ENCODE measurements at places on chromosomes 7 and 10.

GRCh38 chr10:81109200-81109752, 571.6 kb downstream of the SH2D4B start:
- DNase-seq, result no peak

DNA sequence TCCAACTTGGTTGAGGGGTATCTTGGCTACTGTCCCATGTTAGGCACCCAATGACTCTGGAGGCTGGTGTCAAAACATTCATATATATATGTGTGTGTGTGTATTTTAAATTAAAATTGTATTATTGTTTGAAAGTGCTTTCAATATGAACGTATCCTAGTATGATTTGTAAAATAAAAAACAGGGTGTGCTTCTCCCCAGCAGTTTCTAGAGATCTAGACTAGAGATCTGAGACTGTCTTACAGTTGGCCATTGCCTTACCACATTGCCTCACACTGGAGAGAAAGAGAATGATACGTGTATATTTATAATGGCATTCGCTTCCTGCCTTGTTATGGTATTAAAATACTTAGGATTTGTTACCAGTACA, 1.2 kb downstream of the BAG3 start:
- peak; percentile 78 for DNase-seq

DNA sequence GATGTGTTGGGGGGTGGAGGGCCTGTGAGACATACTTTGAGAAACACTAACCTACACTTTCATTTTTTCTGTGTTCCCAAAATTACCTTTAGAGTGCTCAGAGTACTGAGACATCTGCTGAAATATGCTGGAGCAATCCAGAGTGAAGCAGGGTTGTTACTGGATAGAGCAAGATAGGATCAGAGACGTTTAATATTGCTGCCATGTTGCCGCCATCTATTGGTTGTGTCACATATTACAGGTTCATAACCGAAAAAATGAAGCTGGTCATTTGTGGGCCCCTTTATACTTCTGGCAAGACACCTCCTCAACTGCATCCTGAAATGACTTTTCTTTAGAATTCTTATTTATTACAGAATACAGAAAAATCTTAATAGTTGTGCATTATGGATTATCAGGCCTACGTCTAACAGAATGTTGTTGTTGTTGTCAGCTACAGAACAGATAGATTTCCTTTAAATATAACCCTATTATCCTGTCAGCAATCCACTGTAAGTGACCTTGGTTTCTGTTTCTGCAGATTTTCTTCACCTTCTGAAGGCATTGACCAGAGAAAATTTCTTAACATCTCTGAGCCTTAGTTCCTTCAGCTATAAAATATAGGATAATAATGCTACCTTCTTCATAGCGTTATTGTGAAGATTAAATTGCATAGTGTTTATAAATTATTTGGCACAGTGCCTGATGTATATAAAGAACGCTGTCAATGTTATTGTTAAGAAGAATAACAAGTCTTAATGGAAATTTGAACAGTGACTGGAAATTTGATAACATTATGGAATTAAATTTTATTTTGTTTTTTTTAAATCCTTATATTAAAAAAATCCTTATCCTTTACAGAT, 16.2 kb upstream of the DLD start:
- DNase-seq, result peak; percentile 84

- DNase-seq, result no peak
Measured at GRCh38 chr10:93760490-93760889, 2.8 kb downstream of the LGI1 start.

DNA sequence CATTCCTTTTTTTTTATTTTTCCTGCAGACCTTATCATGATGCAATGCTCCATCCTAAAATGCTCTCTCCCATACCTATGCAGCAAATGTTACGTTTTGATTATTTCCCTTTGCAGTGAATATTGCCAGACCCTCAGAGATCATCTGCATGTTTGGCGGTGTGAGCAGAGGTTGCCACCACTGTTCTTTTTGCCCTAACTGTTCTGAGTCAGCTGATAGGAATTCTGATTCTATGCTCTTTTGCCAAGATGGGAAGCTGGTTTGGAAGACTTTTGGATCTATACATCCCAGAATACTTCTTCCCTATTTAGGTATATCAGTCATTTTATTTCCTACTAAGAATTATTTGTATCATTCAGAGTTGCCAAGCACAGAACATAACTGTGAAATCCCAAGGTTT, 130.5 kb downstream of the KLF6 start:
- no peak for DNase-seq

GRCh38 chr7:74175340-74175739, 1.2 kb downstream of the EIF4H start:
- peak; percentile 35 for DNase-seq
